ENCODE measurements at places on chromosomes 1 and 21.

GRCh38 chr1:39528082-39528481 lies 36.6 kb downstream of the BMP8A start:
- DNase-seq, result no peak

DNA sequence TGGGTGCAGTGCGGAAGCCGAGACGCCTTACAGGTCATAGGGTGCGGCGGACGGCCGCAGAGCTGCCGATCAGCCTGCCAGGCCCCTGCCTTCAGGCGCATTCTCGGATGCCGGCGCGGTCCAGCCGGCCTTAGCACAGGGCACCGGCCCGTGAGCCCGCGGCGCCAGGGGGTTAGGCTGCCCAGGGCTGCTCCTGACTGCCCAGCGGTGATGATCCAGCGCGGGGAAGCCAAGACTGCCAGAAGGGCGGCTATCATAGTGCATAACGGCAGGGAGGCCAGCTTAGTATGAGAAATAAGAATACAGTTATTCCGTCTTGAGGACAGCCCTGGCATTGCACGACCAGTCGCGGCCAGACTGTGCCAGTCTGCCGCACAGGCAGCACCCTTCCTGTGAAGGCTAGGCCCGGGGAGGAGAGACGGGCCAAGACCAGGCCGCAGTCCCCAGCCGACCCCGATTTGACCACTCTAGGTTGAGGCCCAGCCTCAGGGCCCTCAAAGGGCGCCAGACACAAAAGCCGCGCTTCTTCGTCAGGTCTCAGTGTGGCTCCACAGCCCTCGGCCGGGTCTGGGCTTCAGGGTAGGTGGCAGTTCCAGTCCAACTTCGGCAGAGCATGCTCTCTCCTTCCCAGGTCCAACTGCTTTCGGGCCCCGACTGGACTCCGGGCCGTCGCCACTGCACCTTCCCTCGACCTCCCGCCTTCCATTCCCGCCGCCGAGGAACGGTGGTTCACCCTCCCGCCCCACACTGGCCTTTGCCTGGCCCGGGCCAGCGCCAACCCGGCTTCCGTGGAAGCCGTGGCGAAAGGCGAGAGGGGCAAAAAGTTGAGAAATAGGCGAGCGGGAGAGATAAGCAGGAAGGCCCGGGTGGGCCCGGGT lies 829 bp downstream of the ALX3 start:
- no peak for DNase-seq

GRCh38 chr1:154960446-154961136 lies 991 bp downstream of the PYGO2 start:
- DNase-seq, result no peak

DNA sequence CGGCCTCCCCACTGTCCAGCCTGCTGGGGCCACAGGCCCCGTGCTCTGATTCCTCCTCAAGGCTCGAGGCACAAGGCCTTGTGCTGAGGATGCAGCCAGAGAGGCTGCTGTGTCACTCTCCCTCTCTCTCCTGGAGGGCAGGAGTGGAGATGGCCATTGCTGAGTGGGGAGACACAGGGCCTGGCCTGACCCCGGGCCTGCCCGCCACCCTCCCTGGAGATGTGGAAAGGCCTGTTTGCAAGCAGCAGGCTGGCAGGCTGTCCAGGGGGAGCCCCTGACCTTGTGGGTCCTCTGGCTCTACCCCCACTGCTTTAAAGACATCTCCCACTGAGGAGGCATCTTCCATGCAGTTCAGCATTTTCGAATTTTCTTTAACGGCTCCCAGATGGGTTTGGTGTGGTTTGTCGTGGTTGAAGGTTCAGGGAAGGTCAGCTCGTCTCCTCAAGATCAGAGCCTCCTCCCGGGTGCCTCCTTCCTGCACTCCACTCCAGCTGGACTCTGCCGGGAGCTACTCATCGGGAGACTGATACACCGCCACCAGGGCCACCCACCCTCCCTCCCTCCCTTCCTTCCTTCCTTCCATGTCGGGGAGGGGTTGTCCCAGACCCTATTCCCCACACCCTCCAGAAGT lies 69.1 kb downstream of the SPSB1 start:
- DNase-seq, result no peak

DNA sequence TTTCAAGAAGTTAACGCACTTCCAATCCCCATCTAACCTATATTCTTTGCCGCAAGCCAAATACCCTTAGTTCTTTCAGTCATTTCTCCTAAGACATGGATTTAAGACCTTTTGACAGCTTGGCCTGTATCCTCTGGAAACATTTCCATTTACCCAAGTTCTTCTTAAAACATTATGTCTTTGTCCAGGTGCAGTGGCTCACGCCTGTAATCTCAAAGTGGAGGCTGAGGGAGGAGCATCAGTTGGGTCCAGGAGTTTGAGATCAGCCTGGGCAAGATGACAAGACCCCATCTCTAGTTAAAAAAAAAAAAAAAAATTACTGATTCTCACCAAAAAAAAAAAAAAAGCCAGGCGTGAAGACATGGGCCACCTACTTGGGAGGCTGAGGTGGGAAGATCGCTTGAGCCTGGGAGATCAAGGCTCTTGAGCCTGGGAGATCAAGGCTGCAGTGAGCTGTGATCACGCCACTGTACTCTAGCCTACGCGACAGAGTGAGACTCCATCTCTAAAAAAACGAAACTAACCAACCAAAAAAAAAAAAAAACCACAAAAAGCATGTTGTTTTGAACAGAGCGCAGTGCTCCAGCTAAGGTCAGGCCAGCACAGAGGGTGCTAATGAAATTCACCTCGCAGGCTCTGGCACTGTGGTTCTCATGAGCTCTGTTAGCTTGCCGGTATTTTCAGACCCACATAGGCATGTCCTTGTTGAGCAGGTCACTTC lies 36.0 kb downstream of the NUAK2 start:
- DNase-seq, result peak; percentile 48

DNA sequence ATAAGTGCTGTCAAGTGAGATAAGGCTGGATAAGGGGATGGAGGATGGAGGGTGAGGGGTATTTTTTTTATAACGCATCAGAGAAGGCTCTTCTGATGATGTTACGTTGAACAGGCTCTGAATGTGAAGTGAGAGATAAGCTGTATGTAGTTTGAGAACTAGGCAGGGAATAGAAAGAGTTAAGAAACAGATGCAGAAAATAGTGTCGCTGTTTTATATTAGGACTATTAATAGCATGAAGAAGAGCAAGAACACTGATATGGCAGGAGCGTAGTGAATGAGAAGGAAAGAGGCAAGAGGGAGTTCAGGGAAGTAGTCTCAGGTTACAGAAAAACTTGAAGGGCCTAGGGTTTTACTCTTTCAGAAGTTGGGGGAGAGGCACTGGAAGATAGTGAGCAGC lies 59.8 kb downstream of the GPR88 start:
- no peak for DNase-seq

GRCh38 chr1:67801903-67802302 lies 31.4 kb downstream of the GNG12 start:
- DNase-seq, result no peak

GRCh38 chr1:205714190-205714905 lies 34.0 kb upstream of the SLC45A3 start:
- no peak for DNase-seq

GRCh38 chr1:20719871-20720620 lies 2.2 kb upstream of the KIF17 start:
- DNase-seq, result no peak

DNA sequence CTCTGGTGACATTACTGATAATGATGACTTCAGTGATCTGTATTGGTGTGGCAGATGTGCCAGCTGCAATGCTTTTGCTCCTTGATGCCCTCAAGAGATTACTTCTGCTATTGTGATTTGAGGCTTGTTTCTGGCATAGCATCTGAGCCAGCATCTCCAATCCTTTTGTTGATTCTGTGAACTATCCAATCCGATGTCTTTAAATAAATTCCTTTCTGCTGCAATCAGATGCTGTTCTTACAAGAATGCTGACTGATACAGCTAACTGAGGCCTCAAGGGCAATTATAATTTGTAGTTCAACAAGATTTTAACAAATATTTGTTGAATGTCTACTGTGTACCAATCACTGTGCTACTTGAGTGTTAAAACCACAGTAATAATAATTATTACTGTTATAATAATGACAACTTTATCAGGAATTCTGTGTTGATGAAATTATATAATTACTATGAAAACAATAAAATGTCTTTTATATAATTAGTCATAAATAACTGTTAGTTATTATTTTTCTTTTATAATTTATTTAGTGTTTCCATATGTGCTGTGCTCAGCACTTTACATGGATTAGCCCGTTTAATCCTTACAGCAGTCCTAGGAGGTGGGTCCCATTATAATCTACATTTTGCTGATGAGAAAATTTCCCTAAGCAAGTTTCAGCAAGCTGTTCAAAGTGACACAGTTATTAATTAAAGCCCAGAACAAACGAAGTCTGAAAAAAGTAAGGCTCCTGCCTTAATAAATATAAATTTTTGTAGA lies 308.2 kb downstream of the BRINP3 start:
- DNase-seq, result no peak

DNA sequence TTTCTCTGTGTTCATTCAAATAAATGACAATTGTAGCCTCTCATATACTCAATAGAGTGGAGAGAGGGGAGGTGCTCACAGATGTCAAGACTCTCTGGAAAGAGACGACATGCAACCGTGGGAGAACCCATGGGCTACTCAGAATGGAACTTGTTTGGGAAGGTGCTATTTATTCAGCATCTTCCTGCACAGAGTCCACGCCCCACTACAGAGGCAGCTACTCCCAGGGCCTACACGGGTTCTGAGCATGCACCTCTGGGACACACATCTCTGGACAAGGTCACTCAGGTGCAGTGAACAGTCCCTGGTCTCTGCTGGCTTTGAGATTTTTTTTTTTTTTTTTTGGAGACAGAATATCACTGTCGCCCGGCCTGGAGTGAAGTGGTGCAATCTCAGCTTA lies 64.1 kb downstream of the NID1 start:
- DNase-seq, result no peak

GRCh38 chr1:68202239-68202832 lies 30.0 kb downstream of the WLS start:
- DNase-seq, result no peak

DNA sequence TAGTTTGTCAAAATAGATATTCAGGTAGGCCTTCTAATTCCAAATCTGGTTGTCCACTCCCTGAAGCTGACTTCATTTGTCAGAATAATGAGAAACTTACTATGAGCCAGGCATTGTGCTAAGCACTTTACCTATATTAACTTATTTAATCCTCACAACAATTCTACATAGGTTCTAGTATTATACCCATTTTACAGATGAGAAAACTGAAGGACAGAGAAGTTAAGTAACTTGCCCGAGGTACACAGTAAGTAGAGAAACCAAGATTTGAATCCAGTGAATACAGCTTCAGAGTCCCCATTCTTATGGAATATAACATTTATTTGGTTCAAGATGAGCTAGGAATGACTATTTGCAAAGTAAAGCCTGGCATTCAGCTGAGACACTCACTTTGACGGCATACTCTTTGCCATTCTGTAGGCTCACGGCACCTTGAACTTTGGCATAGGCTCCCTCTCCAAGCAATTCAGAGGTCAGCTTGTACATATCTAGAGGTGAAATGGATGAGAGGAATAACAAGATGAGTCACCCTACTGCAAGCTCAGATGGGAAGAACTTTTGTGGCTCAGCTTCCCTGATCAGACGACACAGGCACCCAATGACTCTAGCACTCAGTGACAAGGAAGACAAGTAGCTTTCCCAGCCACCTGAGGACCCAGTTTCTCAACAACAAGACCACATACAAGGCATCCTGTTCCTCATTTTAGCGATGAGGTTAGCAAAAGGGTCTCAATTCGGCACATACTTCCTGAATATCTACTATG lies 23.7 kb downstream of the MKNK1 start:
- DNase-seq, result no peak

DNA sequence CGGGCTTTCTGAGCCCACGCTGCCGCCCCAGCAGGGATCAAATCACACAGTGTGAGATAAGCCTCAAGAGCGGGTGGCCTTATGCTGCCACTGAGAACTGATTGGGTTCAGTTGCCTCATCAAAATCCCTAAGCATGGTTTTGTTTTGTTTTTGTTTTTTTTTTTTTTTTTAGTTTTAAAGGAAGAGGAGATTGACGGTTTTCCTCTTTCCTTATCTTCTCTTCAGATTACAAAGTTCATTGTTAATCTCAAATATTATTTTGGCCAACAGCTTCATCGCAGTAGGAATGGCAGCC lies 651 bp downstream of the COA6 start:
- DNase-seq, result no peak

GRCh38 chr1:53454019-53454418 lies 5.2 kb upstream of the DMRTB1 start:
- no peak for DNase-seq

DNA sequence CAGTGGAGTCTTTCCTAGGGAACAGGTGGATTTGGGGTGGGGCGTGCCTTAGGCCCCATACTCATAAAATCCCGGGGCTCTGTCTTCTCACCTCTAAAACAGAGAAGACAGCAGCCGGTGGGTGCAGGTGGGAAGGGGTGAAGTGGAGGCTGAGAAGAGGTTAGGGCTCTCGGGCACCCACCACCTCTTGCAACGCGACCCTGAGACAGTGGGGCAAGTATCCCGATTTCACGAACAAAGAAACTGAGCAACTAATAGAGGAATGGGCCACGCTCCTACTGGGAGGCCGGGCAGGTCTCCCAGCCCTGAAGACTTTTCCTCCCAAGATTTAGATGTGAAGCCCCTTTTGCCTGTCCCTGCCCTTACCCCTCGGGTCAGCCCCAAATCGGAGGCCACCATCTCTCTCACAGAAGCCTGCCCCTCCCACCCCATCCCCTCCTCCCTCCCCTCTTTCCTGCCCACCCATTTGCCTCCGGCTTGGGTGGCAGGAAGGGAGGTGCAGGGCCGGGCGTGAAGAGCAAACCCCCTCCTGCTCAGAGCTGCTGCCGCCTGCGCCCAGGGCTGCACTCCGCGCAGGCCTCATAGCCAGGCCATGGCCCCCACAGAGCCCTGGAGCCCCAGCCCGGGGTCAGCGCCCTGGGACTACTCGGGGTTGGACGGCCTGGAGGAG lies at the start of gene GPR25:
GPR25 (plus strand) TSS at position 536 of the 670 bp plus-strand sequence; CDS start at position 593, 57 bp downstream.
- DNase-seq, result no peak
